ENCODE measurements at places on chromosomes 13 and 19.
A peak's percentile ranks its signal among the peaks of the same experiment; 100 is the strongest.

DNA sequence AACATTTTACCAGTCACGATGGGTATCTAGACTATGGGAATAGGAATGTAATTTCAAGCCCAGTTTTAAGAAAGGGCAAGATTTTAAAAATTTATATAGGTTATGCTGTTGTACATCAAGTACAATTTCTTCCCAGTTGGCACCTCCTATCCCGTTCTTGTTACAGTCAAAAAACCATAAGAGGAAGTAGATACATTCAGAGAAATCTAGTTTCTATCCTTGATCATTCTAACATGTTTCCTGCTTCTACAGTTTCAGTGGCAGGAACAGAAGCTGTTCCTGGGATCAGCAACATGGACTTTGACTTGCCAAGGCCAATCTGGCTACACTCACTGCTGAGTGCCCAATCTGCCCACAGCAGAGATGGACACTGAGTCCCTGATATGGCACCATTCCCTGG, 14.7 kb upstream of the FPR3 start:
- no peak for DNase-seq

GRCh38 chr13:41271456-41272285, 8.3 kb upstream of the MTRF1 start:
- no peak for DNase-seq

- no peak for DNase-seq
Observed at GRCh38 chr13:76820759-76821158, 65.4 kb downstream of the KCTD12 start.

DNA sequence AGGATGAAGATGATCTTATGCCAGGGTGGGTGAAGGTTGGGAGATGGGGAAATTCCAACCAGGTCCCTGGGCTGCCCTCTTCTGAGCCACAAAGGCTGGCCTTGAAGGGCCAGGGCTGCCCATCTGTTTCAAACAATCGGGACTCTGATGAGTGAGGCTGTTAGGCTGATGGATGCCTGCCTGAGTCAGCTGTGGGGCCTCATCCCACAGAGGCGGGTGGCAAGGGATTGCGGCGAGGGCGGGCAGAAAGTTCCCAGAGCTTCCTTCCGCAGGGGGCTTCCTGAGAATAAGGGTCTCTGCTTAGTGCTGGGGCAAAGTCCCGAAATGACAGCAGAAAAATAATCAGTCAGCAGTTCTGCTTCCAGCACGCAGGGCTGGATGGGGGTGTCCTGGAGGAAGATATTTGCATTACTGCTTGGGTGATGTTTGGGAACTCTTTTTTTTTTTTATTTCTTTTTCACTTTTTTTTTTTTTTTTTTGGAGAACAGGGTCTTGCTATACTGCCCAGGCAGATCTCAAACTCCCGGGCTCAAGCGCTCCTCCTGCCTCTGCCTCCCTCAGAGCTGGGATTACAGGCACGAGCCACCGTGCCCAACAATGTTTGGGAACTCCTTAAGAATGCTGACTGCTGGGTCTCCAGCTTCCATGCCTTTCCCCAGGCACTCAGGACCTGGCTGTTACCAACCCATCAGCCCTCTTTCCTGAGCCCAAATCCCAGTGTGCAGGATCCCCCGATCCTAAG, 14.1 kb downstream of the SH3GL1 start:
- no peak for DNase-seq

- peak; percentile 77 for DNase-seq
Observed at GRCh38 chr13:31038834-31039552, 106.5 kb downstream of the TEX26 start.

GRCh38 chr13:30255696-30256095, 51.7 kb downstream of the KATNAL1 start:
- peak; percentile 27 for DNase-seq

GRCh38 chr19:46364359-46364758, 17.5 kb downstream of the PPP5C start:
- DNase-seq, result no peak

GRCh38 chr13:31627097-31627845, 112.1 kb upstream of the RXFP2 start:
- DNase-seq, result no peak

- DNase-seq, result no peak
Observed at GRCh38 chr13:39371706-39372105, 231.3 kb downstream of the LHFPL6 start.

DNA sequence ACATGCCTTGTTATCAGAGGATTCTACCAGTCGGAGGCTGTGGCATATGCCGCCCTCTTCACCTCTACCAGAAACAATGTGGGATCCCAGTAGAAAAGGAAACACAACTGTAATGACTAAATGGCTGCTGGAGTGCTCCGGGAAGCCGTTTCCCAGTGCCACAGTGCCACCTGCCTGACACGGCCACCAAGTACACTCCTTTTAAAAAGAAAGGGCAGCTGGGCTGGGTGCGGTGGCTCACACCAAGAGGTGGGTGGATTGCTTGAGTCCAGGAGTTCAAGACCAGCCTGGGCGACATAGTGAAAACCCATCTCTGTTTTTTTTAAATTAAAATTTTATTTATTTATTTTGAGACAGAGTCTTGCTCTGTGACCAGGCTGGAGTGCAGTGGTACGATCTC, 67.3 kb downstream of the TRPM4 start:
- peak; percentile 79 for DNase-seq

DNA sequence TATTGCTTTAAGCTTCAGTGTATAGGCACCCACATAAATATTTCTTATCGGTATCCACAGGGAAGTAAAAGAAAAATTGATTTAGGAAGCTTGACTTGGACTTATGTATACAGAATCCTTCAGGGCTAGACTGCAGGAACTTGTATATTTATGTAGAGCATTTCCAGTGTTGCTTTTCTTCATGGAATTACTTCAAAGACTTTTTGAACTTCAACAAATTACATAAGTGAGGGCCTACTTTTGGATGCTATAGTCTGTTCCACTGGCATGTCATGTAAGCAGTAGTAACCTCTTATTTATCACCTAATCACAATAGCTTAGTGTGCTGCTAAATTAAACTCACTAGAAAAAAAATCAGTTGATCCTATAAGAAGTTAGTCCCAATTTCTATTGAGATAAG, 557.9 kb upstream of the SLITRK6 start:
- no peak for DNase-seq

- DNase-seq, result peak; percentile 42
Observed at GRCh38 chr19:58476498-58477015, 405 bp downstream of the ZNF446 start.

DNA sequence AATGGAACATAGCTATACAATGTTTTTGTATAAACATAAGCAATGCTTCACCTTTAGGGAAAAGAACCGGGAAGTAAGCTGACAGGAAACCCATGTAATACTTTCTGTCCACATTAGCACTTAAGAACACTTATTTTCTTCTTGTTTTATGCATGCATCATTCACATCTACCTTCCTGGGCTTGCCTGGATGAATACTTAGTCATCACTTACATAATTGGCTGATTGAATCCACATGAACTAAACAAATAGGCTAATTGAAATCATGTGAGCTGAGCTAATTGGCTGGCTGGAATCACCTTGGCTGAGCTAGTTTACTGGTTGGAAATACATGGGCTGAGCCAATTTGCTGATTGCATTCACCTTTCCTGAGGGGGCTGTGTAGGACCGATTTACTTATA, 78.8 kb downstream of the ZNF726 start:
- DNase-seq, result no peak

GRCh38 chr19:757811-758668, 7.1 kb downstream of the MISP start:
- no peak for DNase-seq

- DNase-seq, result peak; percentile 21
Observed at GRCh38 chr19:15112385-15112784, 5.2 kb downstream of the SYDE1 start.

GRCh38 chr19:1475751-1476437, 3.1 kb downstream of the C19orf25 start:
- no peak for DNase-seq

- no peak for DNase-seq
Observed at GRCh38 chr13:22126433-22127021, 455.7 kb downstream of the FGF9 start.

DNA sequence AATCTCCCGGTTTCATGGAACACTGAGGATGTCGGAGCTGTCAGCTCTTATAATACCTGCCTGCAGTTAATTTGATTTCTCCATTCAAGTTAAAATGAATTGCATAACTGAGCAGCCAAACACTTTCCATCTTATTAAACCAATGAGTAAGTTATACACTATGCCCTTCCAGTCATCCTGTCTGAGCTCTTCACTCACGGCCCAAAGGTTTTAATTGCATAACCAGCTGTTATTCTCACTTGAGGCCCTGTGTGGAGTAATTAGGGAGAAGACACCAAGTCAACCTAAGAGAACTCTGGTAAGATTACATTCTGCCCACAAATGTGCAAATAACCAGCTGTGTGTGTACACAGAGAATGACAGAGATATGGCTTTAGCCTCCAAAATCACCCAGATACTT, 303.5 kb downstream of the TBC1D4 start:
- no peak for DNase-seq

GRCh38 chr13:21590231-21590630, 13.7 kb downstream of the MICU2 start:
- no peak for DNase-seq

- DNase-seq, result no peak
Observed at GRCh38 chr13:85657942-85658341, 141.3 kb downstream of the SLITRK6 start.

DNA sequence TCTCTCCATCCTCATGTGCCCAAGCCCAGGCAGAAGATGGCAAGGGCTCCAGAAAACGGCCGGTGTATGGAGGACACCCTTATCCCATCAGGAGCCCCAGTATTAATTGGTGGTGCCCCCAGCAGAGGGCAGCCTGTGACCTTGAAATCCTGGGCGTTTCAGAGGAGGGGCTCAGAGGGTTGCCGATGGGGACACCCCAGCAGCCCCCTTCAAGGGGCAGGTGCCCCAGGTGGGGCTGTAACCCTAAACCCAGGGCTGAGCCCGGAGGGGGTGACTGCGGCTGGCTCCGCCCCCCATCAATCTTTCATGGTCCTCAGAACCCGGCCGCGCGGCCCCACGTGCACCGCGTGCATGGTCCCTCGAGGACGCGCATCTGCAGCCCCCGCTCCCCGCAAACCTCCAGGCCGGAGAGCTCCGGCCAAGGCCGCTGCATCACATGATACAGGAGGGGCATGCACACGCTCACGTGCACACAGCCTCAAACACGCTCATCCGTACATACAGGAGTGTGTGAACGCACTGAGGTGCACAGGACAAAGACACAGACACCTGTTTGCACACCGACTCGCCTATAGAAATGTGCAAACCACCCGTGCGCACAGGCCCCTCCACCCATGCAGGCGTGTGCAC, 949 bp downstream of the RAB3A start:
- no peak for DNase-seq

GRCh38 chr13:72643311-72643989, 84.0 kb downstream of the MZT1 start:
- DNase-seq, result peak; percentile 75

- DNase-seq, result peak; percentile 17
Observed at GRCh38 chr13:44904967-44905366, 84.3 kb downstream of the NUFIP1 start.

- no peak for DNase-seq
Observed at GRCh38 chr13:26168835-26169234, 53.3 kb downstream of the RNF6 start.

GRCh38 chr13:102721800-102722231, 27.0 kb upstream of the METTL21C start:
- DNase-seq, result no peak

- DNase-seq, result no peak
Observed at GRCh38 chr19:34386645-34387445, 17.4 kb upstream of the PDCD2L start.

DNA sequence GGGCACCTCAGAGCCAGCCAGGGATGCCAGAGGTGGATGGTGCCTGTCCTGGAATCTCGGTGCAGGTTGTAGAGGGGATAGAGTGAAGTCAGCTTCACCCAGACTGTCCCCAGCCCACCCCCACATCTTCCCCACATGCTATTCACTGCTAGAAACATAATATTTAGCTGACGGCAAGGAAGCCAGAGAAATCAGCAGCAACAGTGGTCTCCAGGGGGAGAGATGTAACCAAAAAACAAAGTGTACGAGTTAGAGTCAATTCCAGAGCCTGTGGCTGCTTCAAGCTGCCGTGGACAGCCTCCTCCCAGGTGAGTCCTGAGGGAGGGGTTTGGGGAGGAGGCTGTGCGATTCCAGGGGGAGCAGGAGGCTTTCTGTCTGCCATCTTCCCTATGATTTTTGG, 97.6 kb downstream of the ZNF536 start:
- DNase-seq, result no peak

DNA sequence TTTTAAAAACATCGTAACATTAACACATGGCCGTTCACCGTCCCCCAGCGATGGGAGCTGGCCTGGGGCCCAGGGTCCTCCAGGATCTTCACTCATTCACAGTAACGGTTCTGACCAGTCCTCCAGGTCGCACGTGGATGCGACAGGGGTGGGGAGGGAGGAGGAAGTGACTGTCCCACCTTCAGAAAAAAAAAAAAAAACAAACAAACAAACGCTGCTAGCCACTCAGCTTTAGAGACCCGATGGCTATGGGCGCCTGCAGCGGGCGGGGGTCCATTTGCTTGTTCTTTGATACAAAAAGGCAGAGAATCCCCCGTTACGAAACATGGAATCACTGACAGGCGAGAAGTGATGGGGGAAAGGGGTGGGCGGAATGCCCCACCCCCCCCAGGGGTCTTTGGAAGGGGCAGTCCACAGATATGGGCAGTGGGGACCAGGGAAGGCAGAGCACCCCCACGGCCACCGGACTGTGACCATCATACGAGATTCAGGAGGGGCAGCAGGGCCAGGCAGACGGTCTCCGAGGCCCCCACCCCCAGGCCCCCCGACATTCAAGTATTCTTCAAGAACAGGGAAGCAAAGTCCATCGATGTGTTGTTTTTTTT, 13.3 kb downstream of the MKNK2 start:
- DNase-seq, result no peak

DNA sequence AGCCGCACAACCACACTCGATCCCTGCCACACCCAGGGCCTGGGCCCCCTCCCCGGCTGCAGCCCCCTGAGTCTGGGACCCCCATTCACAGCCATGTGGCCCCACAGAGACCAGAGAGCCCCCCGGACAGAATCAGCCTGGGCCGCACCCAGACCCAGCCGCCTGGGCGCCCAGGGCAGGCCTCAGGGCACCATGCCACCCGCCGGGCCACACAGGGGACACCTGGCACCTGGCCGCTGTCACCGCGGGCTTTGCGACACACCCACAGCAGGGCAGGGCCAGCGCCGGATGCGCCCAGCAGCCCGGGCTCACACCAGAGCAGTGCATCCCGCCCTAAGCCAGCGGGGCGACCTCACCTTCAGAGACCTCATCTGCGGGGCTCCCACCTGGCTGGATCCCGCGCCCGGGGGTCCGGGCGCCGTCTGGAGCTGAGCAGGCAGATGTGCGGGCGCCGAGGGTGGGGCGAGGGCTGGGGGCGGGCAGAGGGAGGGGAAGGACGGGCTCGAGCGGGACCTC, 443 bp downstream of the TBXA2R start:
- peak; percentile 24 for DNase-seq

GRCh38 chr19:30219702-30220101, 152.5 kb upstream of the ZNF536 start:
- DNase-seq, result no peak

GRCh38 chr13:29621051-29621800, 25.7 kb upstream of the SLC7A1 start:
- no peak for DNase-seq

Data from HT-29 (cell line).